ENCODE measurements at places on chromosomes 6 and 20. TPM values are rescaled to one million over a fixed set of nuclear protein-coding genes. Genes with fewer than 3 reads are reported as not detected.

- DNase-seq: no peak
Measured at GRCh38 chr20:50969912-50970311, 11.3 kb downstream of the MOCS3 start.

GRCh38 chr6:165451838-165452237 lies 142.4 kb upstream of the C6orf118 start:
- DNase-seq: no peak

DNA sequence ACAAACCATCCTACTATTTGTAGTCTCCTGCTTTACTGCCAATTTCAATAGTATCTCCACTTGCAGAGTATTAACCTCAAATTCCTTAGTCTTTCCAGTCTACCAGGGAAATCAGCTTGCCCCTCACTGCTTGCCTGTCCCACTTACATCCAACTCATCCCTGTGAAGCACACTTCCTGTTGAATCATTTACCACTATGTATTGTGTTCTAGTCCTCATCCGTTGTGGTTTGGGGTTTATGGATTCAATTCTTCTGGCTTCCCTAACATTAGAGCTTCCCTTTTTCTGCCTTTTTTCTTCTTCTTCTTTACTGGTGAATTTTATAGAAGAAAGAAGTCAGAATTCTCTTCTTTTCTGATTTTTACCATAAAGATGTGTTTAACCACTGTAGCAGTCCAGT lies 5.1 kb upstream of the TXLNB start:
- no peak for DNase-seq

DNA sequence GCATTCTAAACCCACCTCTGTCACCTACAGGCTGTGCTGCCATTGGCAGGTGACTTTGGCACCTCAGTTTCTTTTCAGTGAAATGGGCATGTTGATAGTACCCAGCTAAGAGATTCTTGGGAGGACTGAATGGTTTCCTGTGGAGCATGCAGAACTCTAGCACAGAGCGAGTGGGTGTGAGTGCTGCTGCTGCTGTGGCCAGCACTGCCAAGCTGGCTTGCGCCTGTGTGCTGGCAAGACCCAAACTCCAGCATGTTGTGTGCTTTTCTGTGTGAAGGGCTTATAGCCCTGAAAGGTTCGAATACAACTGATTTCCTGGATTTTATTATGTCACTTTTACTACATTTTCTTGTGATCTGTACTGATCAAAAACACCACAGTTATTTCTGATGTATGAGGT lies 78.1 kb upstream of the KIF25 start:
- no peak for DNase-seq

The TNNC2 gene
- not detected for total RNA-seq

Data from aorta (tissue), 5 donors.